ENCODE measurements at places on chromosomes 5 and 9.

GRCh38 chr9:119868694-119869093 is 499.5 kb upstream of the BRINP1 start:
- peak; percentile 93 for ATAC-seq

- no peak for ATAC-seq
Measured at GRCh38 chr9:119003882-119004617, 365.2 kb downstream of the BRINP1 start.

- no peak for ATAC-seq
Measured at GRCh38 chr5:25823330-25823873, 1178.6 kb upstream of the CDH10 start.

- no peak for ATAC-seq
Measured at GRCh38 chr5:129960831-129961230, 56.6 kb downstream of the CHSY3 start.

DNA sequence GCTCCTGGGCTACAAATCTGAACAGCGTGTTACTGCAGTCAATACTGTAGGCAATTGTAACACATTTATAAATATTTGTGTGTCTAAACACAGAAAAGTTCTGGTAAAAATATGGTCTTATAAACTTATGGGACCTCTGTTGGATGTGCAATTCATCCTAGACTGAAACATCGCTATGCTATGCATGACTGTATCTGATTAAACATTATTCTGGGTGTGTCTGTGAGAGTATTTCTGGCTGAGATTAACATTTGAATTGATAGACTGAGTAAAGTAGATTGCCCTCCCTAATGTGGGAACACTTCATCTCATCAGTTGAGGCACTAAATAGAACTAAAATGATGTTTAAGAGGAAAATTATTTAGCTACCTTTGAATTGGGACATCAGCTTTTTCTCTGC is 24.3 kb upstream of the PRDM9 start:
- ATAC-seq, result no peak

- no peak for ATAC-seq
Measured at GRCh38 chr5:95940758-95941682, 20.6 kb downstream of the ELL2 start.

GRCh38 chr9:115202960-115203751 is 85.2 kb upstream of the TNC start:
- peak; percentile 64 for ATAC-seq

DNA sequence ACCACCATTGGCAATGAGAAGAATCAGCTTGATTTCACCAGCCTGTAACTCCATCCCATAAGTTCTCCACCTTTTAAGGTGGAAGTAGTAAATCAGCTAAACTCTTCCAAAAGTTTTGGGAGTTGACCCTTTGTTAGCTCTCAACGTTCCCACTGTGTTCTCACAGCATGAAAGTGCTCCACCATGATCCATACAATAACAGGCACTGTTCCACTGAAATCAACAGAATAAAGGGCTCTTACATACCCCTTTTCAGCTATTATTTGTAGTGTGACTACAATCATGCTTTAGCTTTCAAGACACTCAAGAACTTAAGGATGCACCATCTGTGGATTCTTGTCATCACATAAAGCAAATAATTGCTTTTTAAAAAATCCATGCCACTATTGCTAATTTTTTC is 81.6 kb downstream of the PPP2R2B start:
- ATAC-seq, result no peak

- ATAC-seq, result no peak
Measured at GRCh38 chr5:17302106-17302505, 84.7 kb downstream of the BASP1 start.

GRCh38 chr9:76637416-76637815 is 126.8 kb upstream of the PCA3 start:
- ATAC-seq, result no peak

- no peak for ATAC-seq
Measured at GRCh38 chr5:10289991-10290390, 17.7 kb downstream of the CMBL start.

- no peak for ATAC-seq
Measured at GRCh38 chr5:95398989-95399388, 7.8 kb downstream of the FAM81B start.

GRCh38 chr5:32100691-32101302 is 73.3 kb downstream of the GOLPH3 start:
- no peak for ATAC-seq

GRCh38 chr5:52013523-52013922 is 630.3 kb downstream of the ISL1 start:
- ATAC-seq, result no peak

- no peak for ATAC-seq
Measured at GRCh38 chr9:126293522-126293889, 33.1 kb upstream of the MVB12B start.

- no peak for ATAC-seq
Measured at GRCh38 chr9:126628969-126629674, 15.4 kb downstream of the LMX1B start.

DNA sequence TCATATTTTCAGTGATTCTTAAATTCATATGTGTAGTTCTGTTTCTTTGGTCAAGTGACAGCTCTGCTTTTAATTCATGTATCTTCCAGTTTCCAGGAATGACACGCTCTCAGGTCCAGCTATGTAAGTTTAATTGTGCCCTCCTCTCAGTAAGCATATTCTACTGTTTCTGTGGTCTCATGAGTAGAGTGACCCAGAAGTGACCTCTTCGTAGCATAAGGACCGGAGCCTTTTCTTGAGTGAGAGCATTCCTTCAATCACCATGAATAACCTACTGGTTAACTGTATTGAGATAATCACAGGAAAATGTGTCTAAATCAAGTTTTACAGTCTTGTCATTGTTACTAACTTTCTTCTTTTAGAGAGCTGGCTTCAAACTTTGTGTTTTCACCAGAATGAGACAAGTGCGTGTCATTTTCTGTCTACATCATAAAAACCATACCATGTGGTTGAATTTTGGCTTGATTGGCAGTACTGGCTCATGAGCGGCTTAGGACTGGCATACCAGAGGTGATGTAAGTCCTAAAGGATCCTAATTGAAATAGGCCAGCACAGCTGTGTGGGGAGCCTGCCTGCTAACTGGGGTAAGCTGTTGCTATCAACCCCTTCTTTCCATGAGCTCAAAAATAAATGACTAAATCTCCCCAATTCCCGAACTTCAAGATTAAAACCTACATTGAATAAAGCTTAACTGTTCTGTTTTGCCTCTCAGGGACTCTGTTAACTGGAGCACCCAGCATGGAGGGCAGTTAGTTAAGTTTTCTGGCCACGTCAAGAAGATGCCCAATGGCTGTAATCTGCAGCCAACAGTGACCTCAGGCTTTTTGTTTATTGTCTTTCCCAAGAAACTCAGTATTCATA is 4.8 kb downstream of the ADAMTSL1 start:
- no peak for ATAC-seq

- no peak for ATAC-seq
Measured at GRCh38 chr9:120536949-120537640, 42.9 kb downstream of the CDK5RAP2 start.

- ATAC-seq, result no peak
Measured at GRCh38 chr9:6771722-6772121, 13.9 kb downstream of the KDM4C start.

DNA sequence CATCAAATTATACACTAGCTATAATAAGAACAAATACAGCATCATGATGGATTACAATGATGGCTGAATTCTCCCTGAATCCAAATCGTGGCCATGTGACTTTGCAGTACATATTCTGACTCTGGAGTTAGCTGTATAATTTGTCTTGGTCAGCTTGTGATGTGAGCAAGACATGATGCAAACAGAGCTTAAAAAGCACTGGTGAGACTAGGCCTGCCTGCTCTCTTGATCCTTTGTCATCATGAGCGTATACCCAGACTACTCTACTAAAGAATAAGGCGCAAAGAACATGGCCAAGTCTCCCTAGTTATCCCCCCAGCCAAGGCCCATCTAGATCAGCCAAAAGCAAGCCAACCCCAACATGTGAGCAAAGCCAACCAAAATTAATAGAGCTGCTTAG is 34.7 kb upstream of the IFNE start:
- no peak for ATAC-seq

GRCh38 chr9:131982671-131983239 is 96.9 kb downstream of the MED27 start:
- no peak for ATAC-seq

DNA sequence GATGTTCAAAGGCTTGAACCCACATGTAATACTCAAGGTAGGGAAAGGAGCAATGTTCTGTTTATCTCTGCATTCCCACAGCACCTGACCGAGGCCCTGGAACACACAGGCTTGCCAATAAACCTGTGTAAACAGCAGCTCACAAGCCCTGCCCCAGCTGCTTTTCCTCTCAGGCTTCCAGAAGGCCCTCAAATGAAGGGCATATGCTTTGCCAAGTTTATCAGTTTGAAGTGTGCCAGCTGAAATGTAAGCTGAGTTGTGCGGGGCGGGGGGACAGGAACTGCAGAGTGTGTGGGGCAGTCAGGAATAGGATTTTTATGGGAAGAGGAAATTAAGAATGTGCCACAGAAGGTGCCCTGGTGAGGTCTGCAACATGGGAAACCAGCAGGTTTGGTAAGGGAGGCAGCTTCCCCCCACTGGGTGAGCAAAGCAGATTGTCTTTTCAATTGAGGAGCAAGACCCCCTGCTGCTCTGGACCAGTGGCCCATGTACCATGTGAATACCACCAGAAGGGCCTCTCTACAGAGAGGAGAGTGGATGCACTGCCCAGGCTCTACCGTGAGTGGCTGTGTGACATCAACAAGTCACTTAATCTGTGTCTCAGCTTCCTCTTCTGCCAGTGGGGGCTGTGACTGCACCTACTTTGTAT is 194.8 kb downstream of the SPOCK1 start:
- no peak for ATAC-seq

- ATAC-seq, result no peak
Measured at GRCh38 chr5:95800553-95800952, 22.0 kb downstream of the GLRX start.

GRCh38 chr5:82360022-82360421 is 81.9 kb upstream of the RPS23 start:
- ATAC-seq, result no peak
